ENCODE measurements at places on chromosomes 1 and 21.

GRCh38 chr21:31405604-31406003 lies 61.5 kb upstream of the TIAM1 start:
- no peaks in the 10 kb centered on the region for H3K36me3 ChIP-seq
- H3K4me3 ChIP-seq = no peak overlapping the region
- no peak for DNase-seq
- no peak overlapping the region for H3K27ac ChIP-seq
- H3K4me1 ChIP-seq = no peaks in the 10 kb centered on the region
- H3K27me3 ChIP-seq = no peaks in the 10 kb centered on the region

- no peak for DNase-seq
- H3K27ac ChIP-seq = peak overlapping the region; percentile 82
- peak overlapping the region; percentile 86 for H3K4me3 ChIP-seq
- peaks cover 11% of the 10 kb centered on the region for H3K36me3 ChIP-seq
- H3K4me1 ChIP-seq = peaks cover 18% of the 10 kb centered on the region
- no peaks in the 10 kb centered on the region for H3K27me3 ChIP-seq
Observed at GRCh38 chr1:145918992-145919939, 749 bp upstream of the PEX11B start.

DNA sequence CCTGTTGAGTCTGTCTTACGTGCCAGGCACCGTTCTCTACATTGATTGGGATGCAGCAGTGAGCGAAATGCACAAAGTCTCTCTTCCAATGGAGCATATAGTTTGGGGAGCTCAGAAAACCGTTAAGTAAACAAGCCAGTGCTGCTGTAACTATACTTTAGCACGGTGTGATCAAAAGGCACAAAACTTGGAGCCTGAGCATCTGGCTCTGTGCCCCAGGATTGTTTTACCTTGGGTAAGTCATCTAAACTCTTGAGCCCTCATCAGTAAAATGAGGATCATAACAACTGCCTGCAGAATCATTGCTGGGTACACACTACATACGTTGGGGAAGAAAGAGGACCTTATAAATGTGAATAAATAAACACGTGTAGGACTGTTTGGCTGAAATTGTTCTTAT lies 1.8 kb downstream of the HHIPL2 start:
- H3K36me3 ChIP-seq = no peaks in the 10 kb centered on the region
- no peak for DNase-seq
- no peak overlapping the region for H3K27ac ChIP-seq
- H3K4me1 ChIP-seq = peaks cover 8% of the 10 kb centered on the region
- no peaks in the 10 kb centered on the region for H3K27me3 ChIP-seq

- H3K27me3 ChIP-seq = no peaks in the 10 kb centered on the region
- no peak overlapping the region for H3K27ac ChIP-seq
- H3K4me1 ChIP-seq = peaks cover 5% of the 10 kb centered on the region
- no peaks in the 10 kb centered on the region for H3K36me3 ChIP-seq
Observed at GRCh38 chr1:30197639-30198450, 525.5 kb downstream of the MATN1 start.

- no peaks in the 10 kb centered on the region for H3K36me3 ChIP-seq
- no peak overlapping the region for H3K4me3 ChIP-seq
- DNase-seq = no peak
- H3K27ac ChIP-seq = no peak overlapping the region
- H3K27me3 ChIP-seq = peaks cover 8% of the 10 kb centered on the region
Observed at GRCh38 chr1:231165371-231165770, 3.5 kb downstream of the TRIM67 start.

GRCh38 chr1:156692925-156693847 lies 12.2 kb downstream of the CRABP2 start:
- peaks cover 4% of the 10 kb centered on the region for H3K4me1 ChIP-seq
- H3K27ac ChIP-seq = no peak overlapping the region
- H3K4me3 ChIP-seq = no peak overlapping the region
- no peaks in the 10 kb centered on the region for H3K36me3 ChIP-seq

DNA sequence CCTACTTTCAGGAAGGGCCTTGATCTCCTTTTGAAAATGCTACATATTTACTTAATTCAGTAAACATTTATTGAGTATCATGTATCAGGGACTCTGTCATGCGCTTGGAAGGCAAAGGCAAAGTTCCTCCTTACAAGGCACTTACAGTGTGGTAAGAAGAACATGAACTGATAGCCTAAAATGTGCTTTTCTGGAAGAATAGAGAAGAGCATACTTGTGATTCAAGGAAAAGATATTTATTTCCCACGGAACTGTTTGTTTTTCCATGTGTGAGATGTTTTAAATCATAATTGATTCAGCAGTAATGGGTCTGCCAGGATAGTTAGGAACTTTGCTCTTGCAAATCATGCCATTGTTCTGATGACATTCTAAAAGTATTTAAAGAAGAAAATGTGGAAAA lies 110.1 kb upstream of the ZNHIT6 start:
- H3K36me3 ChIP-seq = no peaks in the 10 kb centered on the region
- H3K4me1 ChIP-seq = peaks cover 24% of the 10 kb centered on the region

DNA sequence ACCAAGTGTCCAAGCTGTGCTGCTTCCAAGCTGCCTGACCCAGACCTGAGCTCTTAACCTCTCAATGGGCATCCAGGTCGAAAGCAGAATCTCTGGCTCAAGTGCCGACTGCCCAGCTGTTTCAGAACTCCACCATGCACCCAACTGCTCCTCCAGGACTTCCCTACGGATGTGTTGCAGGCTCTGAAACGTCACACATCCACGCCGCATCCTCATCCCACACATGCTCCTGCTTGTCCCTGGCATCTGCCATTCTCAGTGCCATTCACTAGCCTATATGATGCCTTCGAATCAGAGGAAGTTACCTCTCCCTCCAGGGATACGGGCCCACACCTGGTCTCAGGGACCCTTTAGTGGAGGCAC lies 11.2 kb downstream of the PDZK1IP1 start:
- H3K36me3 ChIP-seq = no peaks in the 10 kb centered on the region
- DNase-seq = no peak
- no peak overlapping the region for H3K27ac ChIP-seq
- H3K27me3 ChIP-seq = no peaks in the 10 kb centered on the region
- H3K4me3 ChIP-seq = peak overlapping the region; percentile 82
- peaks cover 14% of the 10 kb centered on the region for H3K4me1 ChIP-seq

- no peaks in the 10 kb centered on the region for H3K27me3 ChIP-seq
- H3K4me1 ChIP-seq = no peaks in the 10 kb centered on the region
- H3K4me3 ChIP-seq = no peak overlapping the region
Observed at GRCh38 chr1:248914796-248915381, 8.9 kb downstream of the PGBD2 start.

DNA sequence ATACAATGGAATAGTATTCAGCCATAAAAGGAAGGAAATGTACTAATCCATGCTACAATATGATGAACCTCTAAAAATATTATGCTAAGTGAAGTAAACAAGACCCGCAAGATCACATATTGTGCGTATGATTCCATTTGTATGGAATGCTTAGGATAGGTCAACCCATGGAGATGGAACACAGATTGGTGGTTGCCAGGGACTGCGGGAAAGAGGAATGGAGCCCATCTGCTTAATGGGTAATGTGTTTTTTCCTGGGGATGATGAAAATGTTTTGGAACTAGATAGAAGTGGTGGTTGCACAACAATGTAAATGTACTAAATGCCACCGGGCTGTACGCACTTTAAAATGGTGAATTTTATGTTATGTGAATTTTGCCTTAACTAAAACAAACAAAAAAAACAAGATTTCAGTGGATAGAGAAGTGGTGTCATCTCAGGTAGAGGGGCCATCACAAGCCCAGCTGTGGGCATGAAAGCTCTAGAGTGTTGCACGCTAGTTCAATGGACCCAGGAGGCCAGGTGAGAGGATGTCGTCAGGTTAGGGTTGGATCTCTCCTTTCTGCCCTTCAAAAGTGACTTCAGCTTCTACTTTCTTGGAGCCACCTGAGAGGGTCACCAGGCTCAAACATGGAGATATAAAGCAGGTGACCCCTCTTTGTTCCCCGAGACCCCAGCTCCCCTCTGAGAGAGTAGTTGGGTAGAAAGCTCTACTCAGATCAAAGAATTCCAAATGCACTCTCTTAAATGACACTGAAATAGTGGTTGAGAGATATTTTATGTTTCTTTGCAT lies 2.5 kb downstream of the C1orf115 start:
- peaks cover 17% of the 10 kb centered on the region for H3K4me1 ChIP-seq
- no peak for DNase-seq
- H3K27me3 ChIP-seq = no peaks in the 10 kb centered on the region
- no peak overlapping the region for H3K27ac ChIP-seq
- H3K4me3 ChIP-seq = no peak overlapping the region

DNA sequence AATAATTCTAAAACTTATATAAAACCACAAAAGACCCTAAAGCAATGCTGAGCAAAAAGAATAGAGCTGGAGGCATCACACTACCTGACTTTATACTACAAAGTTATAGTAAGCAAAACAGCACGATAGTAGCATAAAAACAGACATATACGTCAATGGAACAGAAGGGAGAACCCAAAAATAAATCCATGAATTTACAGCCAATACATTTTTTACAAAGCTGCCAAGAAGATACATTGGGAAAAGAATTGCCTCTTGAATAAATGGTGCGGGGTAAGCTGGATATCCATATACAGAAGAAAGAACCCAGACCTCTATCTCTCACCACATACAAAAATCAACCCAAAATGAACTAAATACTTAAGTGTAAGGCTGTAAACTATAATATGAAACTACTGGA lies 51.3 kb upstream of the KRTAP11-1 start:
- no peak overlapping the region for H3K27ac ChIP-seq
- H3K36me3 ChIP-seq = no peaks in the 10 kb centered on the region
- H3K4me1 ChIP-seq = no peaks in the 10 kb centered on the region
- DNase-seq = no peak

- no peaks in the 10 kb centered on the region for H3K36me3 ChIP-seq
- DNase-seq = no peak
- peaks cover 21% of the 10 kb centered on the region for H3K4me1 ChIP-seq
- H3K4me3 ChIP-seq = peak overlapping the region; percentile 97
- no peaks in the 10 kb centered on the region for H3K27me3 ChIP-seq
Observed at GRCh38 chr1:1273209-1273511, 494 bp downstream of the UBE2J2 start.

DNA sequence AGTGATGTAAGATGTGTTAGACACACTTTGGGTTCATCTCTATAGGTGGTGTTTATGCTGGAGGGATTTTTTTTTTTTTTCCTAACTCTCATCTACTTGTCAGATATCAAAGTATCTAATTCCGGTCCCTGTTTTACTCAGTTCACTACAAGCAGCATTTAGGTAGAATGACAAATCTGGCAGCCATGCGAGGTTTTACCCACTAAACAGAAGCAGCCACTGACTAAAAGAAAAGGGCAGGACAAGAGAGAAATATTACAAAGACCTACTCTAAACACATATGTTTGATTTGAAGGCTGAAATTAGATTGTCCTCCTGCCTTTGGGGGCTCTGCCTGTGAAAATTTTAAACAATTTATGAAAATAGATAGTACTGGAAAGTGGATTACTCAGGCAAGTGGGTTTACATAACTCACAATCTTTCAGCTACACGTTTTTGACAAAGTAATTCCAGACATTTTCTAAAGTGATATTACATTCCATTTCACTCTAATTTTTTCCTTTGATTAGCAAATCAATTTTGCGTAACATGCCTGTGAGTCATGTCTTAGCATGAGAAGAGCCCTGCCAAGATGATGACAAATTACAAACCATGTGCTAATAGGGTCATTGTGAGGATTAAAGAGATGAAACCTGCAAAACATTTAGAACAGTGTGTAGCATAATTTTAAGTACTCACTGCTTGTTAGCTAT lies 172.6 kb downstream of the PLA2G4A start:
- no peaks in the 10 kb centered on the region for H3K36me3 ChIP-seq
- no peak overlapping the region for H3K27ac ChIP-seq
- H3K4me3 ChIP-seq = no peak overlapping the region
- no peaks in the 10 kb centered on the region for H3K27me3 ChIP-seq

GRCh38 chr1:240014051-240014450 lies 77.6 kb upstream of the FMN2 start:
- H3K4me3 ChIP-seq = no peak overlapping the region
- H3K27me3 ChIP-seq = no peaks in the 10 kb centered on the region
- H3K4me1 ChIP-seq = no peaks in the 10 kb centered on the region
- H3K27ac ChIP-seq = no peak overlapping the region
- no peaks in the 10 kb centered on the region for H3K36me3 ChIP-seq

DNA sequence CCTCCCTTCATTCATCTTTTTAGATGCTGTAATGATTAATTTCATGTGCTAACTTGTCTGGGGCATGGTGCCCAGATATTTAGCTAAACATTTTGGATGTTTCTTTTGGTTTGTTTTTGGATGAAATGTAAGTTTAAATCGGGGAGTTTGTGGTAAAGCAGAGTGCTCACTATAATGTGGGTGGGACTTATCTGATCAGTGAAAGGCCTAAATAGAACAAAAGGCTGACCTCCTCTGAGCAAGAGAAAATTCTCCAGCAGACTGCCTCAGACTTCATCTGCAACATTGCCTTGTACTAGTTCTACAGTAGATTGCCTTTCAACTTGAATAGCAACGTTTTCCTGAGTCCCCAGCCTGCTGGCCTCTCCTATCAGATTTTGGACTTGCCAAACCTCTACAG lies 183.6 kb downstream of the S1PR1 start:
- H3K36me3 ChIP-seq = no peaks in the 10 kb centered on the region
- H3K4me1 ChIP-seq = no peaks in the 10 kb centered on the region
- H3K27ac ChIP-seq = no peak overlapping the region
- no peak overlapping the region for H3K4me3 ChIP-seq

- peak overlapping the region; percentile 82 for H3K27ac ChIP-seq
- peaks cover 15% of the 10 kb centered on the region for H3K4me1 ChIP-seq
- no peak for DNase-seq
- H3K4me3 ChIP-seq = peak overlapping the region; percentile 84
Observed at GRCh38 chr21:26169611-26170470, 729 bp downstream of the APP start.
